ENCODE measurements at places on chromosomes 5 and 9.
A peak's percentile ranks its signal among the peaks of the same experiment; 100 is the strongest.

- no peak for DNase-seq
Observed at GRCh38 chr9:33136721-33137670, 30.1 kb downstream of the B4GALT1 start.

DNA sequence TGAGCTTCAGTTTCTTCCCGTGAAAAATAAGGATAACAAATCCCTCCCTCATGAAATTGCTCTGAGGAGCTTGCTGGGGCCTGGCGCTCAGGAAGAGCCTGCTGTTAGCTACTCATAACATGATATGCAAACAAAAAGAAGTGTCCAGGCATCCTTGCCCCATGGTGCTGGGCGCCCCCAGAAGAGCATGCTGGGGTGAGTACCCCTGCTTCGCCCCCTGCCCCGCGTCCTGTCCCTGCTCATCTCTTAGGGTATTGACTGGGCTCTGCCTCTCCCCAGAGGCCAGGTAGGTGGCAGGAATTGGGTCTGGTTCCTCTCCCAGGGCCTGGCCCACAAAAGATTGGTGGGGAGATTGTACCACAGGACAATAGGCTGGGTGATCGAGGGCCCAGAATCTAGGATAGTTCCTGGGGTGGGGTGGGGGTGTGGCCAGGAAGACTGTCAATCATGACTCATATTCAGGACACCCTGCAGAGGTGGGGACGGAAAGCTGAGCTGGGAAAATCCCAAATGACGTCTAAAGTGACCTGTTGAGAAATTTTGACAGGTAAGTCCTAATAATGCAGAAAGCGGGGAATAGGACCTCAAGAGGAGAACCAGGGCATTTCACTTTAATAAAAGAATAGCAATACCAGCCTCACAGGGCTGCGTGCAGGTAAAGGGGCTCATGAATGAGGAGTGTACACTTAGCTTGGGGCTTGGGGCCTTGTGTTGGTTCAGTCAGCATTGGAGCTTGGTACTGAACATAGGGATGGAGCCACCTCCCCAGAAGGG is 8.9 kb downstream of the PITX1 start:
- DNase-seq: no peak

GRCh38 chr9:107744873-107745272 is 255.3 kb upstream of the KLF4 start:
- DNase-seq: no peak

GRCh38 chr9:114433086-114433485 is 45.3 kb upstream of the AKNA start:
- DNase-seq: no peak

GRCh38 chr5:32984851-32985610 is 273.9 kb downstream of the NPR3 start:
- DNase-seq: no peak

- no peak for DNase-seq
Observed at GRCh38 chr9:128503870-128504269, 649 bp upstream of the GLE1 start.

- DNase-seq: no peak
Observed at GRCh38 chr9:6272229-6272598, 56.0 kb upstream of the TPD52L3 start.

DNA sequence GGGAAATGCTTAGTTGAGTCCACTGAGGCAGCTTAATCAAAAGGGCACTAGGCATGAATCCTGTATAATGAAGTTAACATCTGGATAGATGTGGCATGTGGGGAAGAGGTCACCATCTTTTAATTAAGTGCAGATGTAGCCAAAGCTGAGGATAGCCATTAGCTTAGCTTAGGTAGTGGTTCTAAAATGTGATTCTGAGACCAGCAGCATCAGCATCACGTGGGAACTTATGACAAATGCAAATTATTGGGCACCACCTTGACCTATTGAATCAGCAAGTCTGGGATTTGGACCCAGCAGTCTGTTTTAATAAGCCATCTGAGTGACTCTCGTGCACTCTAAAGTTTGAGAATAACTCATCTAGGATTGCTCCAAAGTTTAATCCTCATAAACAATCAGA is 63.8 kb downstream of the SNCAIP start:
- DNase-seq: no peak

DNA sequence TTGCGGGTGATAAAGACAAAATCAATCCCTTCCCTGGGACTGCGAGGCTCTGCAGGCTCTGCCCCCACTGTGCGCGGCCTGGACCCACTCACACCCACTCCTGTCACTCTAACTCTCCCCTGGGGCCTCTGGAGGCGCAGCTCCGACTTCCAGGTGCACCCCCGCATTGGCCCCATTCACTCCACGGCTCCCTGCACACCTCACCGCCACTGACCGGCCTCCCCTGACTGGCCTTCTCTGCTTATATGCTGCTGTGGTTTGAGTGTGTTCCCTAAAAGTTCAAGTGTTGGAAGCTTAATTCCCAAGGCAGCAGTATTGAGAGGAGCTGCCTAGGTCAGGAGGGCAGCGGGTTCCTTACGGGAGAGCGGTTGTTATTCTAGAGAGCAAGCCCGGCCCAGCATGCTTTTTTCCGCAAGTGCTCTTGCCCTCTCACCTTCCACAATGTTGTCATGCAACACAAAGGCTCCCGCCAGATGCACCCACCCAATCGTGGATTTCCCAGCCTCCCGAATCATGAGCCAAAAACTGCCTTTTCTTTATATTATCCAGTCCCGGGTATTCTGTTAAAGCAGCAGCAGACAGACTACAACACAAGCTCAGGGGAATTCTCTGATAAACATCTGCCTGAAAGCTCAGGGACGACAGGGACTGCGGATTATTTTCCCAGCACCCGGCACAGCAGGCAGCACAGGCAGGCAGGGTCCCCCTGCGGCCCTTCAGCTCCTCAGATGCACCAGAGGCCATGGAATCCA is 73.5 kb upstream of the LRRTM2 start:
- no peak for DNase-seq

DNA sequence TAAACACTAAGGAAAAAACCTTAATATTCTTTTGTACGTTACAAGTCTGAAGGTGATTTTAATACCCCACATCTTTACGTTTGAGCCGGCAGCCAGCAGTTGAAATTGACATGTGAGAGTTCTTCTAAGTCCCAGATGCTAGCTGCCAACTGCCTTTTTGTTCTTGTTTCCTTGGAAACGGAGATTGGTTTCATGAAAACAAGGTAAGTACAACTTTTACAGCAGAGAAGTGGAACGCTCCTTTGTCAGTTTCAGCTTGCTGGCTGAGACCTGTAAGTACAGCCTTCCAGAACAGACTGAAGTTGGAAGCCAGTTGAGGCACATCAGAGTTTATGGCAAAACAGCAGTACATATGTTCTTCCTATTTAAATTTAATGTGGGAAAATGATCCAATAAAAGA is 1018.4 kb upstream of the ARRDC3 start:
- no peak for DNase-seq

DNA sequence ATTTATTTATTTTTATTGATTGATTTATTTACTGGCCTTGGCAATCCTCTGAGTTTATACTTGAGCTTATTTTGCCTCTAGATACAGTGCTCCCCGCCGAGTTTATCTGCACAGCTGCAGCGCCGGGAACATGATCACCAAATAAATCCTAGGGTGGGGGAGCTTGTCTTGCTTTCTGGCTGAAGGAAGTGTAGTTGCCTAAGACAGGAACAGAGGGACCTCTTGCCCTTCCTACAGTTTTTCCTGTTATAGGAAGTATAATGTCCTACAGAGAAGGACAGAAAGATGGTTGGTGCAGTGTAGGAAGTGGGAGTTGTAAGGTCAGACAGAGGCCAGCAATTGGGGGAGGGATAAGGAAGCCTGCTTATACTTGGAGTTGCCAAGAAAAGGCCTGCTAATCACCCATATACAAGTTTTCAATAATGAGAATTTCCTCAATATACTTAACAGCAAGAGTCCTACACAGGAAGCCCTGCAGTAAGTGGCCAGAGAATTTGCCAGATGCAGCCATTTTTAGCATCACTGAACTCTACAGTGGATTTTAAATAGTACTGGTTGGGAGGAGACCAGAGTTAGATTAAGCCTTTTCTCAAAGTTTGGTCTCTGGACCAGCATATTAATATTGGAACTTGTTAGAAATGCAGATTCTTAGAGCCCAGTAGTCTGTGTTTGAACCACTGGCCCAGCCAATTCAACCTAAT is 7.7 kb downstream of the AOPEP start:
- DNase-seq: no peak

DNA sequence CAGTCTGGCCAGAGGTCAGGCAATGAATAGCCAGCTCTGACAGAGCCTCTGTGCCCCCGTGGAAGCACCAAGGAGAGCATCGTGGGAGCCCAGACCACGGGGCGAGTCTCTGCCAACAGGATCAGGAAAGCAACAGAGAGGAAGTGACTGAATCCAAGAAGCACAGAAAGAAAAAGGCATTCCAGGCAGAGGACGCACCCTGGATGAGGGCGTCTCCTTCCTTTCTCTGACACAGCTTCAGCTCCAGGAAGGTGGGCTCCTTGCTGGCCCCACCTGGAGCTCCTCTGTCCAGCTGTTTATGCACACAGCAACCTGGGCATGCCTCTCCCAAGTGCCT is 16.6 kb downstream of the HK3 start:
- no peak for DNase-seq

DNA sequence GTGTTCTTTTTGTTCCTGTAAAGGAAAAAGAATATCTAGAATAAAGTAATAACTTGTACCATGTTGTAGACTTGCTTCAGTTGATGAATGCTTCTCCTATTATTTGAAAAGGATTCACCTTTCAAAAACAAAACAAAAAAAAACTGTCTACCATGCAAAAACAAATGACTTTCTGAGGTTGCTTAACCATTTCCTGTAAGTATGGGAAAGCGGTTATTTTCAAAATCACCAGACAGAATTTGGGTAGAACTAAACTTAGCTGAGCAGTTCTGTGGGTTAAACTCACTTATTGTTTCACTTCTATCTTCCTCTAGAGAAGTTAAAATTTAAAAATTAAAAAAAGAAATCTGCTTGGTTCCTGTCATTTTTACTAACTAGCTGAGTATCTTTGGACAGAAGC is 25.2 kb downstream of the LNPEP start:
- no peak for DNase-seq

DNA sequence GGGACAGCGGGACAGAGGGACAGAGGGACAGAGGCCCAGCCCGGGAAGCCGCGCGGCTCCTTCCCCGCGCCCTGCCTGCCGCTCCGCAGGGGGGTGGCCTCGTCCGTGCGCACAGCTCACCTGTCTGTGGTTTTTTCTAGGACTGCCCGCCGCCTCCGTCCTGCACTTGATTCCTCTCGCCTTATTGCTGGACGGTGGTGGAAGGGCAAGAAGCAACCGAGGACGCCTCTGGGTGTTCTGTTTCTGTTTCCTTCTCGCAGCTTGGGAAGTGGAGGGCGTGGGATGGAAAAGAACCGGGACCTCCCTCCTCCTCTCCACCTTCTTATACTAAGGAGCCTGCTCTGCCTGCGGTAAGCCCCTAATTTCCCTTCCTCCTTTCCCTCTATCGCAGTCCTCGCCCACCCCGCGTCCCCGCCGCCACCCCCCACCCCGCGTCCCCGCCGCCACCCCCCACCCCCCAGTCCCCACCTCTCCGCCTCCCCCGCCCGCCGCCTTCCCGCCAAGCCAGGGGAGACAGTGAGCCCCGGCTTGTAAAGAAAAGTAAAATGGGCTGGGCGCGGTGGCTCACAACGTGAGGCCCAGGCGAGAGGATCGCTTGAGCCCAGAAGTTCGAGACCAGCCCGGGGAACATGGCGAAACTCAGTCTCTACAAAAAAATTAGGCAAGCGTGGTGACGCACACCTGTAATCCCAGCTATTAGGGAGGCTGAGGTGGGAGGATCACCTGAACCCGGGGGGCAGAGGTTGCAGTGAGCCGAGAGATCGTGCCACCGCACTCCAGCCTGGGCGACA is 9.6 kb upstream of the FLT4 start:
- DNase-seq: no peak

GRCh38 chr5:109291090-109291489 is 118.7 kb downstream of the PJA2 start:
- no peak for DNase-seq

DNA sequence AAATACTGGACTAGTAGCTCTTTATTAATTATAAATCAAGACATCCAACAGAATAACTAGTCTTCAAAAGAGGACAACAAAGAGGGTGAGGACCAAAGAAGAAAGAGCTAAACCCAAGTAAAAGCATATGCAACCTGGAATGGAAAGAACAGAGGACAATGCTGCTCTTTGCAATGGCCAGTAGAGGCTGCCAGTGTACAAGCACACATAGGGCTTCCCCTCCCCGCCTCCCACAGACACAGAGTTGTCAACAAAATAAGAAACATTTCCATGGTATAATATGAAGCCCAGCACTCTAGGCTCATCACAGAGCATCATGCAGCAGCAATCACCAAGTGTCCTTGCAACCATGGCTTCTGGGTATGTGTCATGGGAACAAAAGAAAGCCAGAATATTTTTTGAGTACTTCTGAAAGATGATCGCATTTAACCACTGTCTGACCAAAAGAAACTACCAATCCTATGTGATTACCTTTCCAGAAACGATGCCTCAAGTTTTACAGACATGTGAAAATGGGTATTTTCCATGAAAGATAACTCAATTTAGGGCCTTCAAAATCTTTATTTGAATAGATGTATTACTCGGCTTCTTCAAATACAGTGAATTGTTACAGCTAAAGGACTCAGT is 58.1 kb downstream of the RFX3 start:
- DNase-seq: peak; percentile 52

- no peak for DNase-seq
Observed at GRCh38 chr5:90037646-90038045, 371.9 kb downstream of the CETN3 start.

GRCh38 chr9:104856413-104856941 is 71.5 kb downstream of the ABCA1 start:
- no peak for DNase-seq

- no peak for DNase-seq
Observed at GRCh38 chr9:14131356-14132088, 182.4 kb downstream of the NFIB start.

- no peak for DNase-seq
Observed at GRCh38 chr5:945691-946551, 53.2 kb downstream of the TRIP13 start.

GRCh38 chr9:127785933-127786772 is at the start of gene CDK9:
Gene CDK9, plus strand, starts transcription at chr9:127786034. Its CDS starts 115 bp downstream, at chr9:127786149.
- DNase-seq: peak; percentile 93

- DNase-seq: no peak
Observed at GRCh38 chr5:99706160-99706559, 777.4 kb upstream of the CHD1 start.

- no peak for DNase-seq
Observed at GRCh38 chr5:168291964-168292785, 730 bp downstream of the WWC1 start.

GRCh38 chr9:125529107-125529506 is 177.9 kb downstream of the MAPKAP1 start:
- no peak for DNase-seq

- peak; percentile 70 for DNase-seq
Observed at GRCh38 chr5:139262742-139263445, 30.6 kb upstream of the MATR3 start.

GRCh38 chr9:75891277-75891741 is 836 bp downstream of the PCSK5 start:
- peak; percentile 48 for DNase-seq

Measured in stimulated activated CD4-positive, alpha-beta T cell treated with anti-CD3 and anti-CD28 coated beads, Interleukin-4, amount 100 ng/mL, for 1 hour (primary cell).